Activated CD8-positive, alpha-beta T cell treated with anti-CD3 and anti-CD28 coated beads for 36 hours (primary cell): ENCODE measurements at places on chromosomes 6 and 20.

DNA sequence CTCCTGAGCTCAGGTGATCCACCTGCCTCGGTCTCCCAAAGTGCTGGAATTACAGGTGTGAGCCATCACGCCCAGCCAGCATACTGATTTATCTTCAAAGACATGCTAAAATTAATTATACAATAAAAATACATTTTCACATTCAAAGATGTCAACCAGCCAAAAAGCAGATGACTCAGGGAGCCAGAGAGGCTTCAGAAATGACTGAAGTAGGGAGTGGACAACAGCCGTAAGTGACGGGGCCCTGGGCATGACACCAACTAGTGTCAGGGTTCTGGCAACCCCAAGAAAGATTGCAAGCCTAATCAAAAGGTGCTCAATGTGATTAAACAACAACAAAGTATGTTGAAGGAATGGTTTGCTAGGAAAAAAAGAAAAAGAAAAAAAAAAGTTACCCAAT lies 28.4 kb downstream of the GPLD1 start:
- no peak for DNase-seq
- H3K27ac ChIP-seq = no peak overlapping the region
- no peaks in the 10 kb centered on the region for H3K4me1 ChIP-seq

DNA sequence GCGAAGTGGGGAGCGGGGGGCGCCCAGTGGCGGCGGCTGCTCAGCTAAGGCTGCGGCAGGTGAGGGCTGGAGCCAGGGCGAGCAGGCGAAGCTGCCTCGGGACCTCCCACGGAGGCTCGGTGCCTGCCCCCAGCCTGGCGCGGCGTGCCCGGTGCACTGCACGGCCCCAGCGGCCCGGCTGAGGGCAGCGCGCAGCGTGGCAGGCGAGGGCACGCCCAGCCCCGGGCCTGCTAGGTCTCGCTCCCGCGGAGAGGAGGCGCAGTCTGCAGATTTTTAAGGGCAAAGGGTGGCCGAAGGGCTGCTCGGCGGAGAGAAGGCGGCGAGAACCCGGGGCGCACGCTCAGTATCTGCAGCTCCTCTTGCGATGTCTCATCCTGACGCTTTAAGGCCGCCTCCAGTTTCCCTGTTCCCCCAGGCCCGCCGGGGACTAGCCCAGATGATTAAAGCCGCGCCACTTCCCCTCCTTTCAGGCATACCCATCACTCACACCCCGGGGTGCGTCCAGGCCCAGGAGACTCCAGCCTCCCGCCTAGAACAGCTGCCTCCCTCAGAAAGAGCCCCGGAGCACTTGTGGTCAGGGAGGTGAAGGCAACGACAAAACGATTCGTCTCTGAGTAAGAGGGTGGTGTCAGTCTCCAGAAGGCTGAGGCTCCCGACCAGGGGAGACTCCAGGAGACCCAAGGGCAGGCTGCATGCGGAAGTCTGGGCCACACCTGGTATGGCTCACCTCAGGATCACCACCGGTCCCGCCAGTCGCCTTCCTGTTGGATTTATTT lies at the start of gene FERMT1:
Gene FERMT1 (minus strand): TSS at position 158 of the 776 bp plus-strand sequence. CDS start 3,476 bp downstream, outside the sequence.
- peak within 1 kb of the TSS; percentile 59 for H3K4me3 ChIP-seq
- no peak within 1 kb of the TSS for H3K27ac ChIP-seq
- H3K36me3 ChIP-seq = no peaks in the 10 kb centered on the region

GRCh38 chr6:80336911-80337310 lies 230.4 kb downstream of the BCKDHB start:
- no peaks in the 10 kb centered on the region for H3K36me3 ChIP-seq
- no peak overlapping the region for H3K27ac ChIP-seq
- no peaks in the 10 kb centered on the region for H3K4me1 ChIP-seq

DNA sequence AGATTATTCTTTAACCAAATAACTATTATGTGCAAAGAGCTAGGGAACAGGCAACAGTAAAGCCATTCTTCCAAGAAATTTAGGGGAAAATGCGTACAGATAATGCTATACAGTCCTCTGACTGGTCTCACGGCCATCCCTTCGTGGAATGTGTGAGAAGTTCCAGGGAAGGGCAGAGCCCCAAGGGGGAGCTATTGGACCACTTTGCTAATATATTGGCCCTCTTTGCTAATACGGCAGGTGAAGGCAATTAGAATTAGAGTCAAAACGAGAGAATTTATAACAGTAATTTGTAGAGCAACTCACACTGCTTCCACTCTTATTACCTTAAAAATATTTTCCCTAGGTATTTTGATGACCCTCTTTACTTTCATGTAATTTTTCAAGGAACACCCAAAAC lies 140.4 kb downstream of the IMPG1 start:
- H3K27ac ChIP-seq = no peak overlapping the region
- DNase-seq = peak; percentile 11
- peaks cover 7% of the 10 kb centered on the region for H3K4me1 ChIP-seq
- H3K4me3 ChIP-seq = no peak overlapping the region

- H3K36me3 ChIP-seq = peaks cover 6% of the 10 kb centered on the region
- H3K4me1 ChIP-seq = peaks cover 22% of the 10 kb centered on the region
- H3K27me3 ChIP-seq = peaks cover 16% of the 10 kb centered on the region
- peak overlapping the region; percentile 62 for H3K27ac ChIP-seq
- DNase-seq = peak; percentile 52
- peak overlapping the region; percentile 81 for H3K4me3 ChIP-seq
Observed at GRCh38 chr6:41546866-41547798, 951 bp downstream of the FOXP4 start.

GRCh38 chr6:45548657-45549515 lies 171.2 kb upstream of the SUPT3H start:
- no peaks in the 10 kb centered on the region for H3K27me3 ChIP-seq
- peaks cover 7% of the 10 kb centered on the region for H3K4me1 ChIP-seq
- H3K36me3 ChIP-seq = peaks cover 23% of the 10 kb centered on the region
- DNase-seq = peak; percentile 9
- H3K27ac ChIP-seq = no peak overlapping the region

DNA sequence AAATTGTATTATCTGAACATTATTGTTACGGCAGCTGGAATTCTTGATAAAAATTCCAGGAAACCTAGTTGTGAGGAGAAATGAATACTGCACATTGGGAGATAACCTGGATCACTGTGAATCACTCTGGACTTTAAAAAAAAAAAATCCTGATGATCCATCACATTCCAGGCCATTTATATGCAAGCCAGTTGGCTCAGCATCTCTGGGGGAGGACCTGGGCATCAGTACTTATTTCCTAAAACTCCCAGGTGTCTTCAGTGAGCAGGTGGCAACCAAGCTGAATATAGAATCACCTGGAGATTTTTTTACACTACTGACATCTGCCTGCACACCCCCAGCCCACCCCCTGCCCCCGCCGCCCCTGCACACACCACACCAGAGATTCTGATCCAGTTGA lies 39.1 kb upstream of the SIRT5 start:
- H3K27me3 ChIP-seq = no peaks in the 10 kb centered on the region
- H3K27ac ChIP-seq = no peak overlapping the region
- no peaks in the 10 kb centered on the region for H3K36me3 ChIP-seq

DNA sequence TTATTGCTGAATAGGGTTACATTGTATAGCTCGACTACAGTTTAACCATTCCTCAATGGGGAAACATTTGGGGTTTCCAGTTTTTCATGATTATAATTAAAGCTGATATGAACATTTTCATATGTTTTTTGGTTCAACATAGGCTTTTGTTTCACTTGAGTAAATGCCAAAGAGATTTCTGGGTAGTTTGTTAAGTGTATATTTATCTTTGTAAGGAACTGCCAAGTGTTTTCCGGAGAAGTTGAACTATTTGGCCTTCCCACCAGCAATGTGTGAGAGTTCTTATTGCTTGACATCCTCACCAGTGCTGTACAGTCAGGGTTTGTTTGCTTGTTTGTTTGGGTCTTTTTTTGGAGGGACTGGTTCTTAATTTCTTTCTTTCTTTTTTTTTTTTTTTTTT lies 83.7 kb upstream of the RALY start:
- H3K4me3 ChIP-seq = no peak overlapping the region
- peaks cover 8% of the 10 kb centered on the region for H3K4me1 ChIP-seq
- H3K27me3 ChIP-seq = no peaks in the 10 kb centered on the region
- DNase-seq = no peak
- no peaks in the 10 kb centered on the region for H3K36me3 ChIP-seq
- H3K27ac ChIP-seq = no peak overlapping the region

GRCh38 chr20:46580613-46581205 lies 30.3 kb upstream of the OCSTAMP start:
- H3K4me3 ChIP-seq = no peak overlapping the region
- H3K4me1 ChIP-seq = peaks cover 5% of the 10 kb centered on the region
- H3K27ac ChIP-seq = no peak overlapping the region
- H3K27me3 ChIP-seq = peaks cover 4% of the 10 kb centered on the region
- H3K36me3 ChIP-seq = no peaks in the 10 kb centered on the region

DNA sequence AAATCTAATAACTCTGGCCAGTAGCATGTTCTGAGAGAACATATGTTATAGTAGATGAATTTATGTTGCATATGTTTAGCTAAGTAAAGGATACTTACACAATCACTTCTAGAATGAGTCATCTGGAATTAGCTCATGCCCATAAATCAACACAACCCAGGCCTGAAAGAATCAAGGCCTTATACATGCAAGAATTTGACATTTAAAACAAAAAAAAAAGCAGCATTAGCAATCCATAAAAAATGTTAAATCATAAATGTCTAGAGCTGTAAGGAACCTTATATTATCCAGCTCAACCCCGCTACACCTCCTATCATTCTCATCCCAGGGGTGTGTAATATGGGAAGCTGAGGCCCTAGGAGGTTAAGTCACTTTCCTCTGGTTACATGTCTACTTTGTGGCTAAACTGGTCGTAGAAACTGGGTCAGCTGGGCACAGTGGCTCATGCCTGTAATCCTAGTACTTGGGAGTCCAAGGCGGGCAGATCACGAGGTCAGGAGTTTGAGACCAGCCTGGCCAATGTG lies 105.2 kb upstream of the CARMIL1 start:
- no peak for DNase-seq
- H3K4me3 ChIP-seq = no peak overlapping the region
- peaks cover 5% of the 10 kb centered on the region for H3K27me3 ChIP-seq
